ENCODE measurements at places on chromosomes 5 and 9.

GRCh38 chr9:8864545-8864896 is 1064.9 kb upstream of the DMAC1 start:
- H3K36me3 ChIP-seq, result no peaks in the 10 kb centered on the region
- no peak overlapping the region for H3K27ac ChIP-seq
- no peaks in the 10 kb centered on the region for H3K4me1 ChIP-seq
- no peaks in the 10 kb centered on the region for H3K27me3 ChIP-seq
- H3K4me3 ChIP-seq, result no peak overlapping the region

DNA sequence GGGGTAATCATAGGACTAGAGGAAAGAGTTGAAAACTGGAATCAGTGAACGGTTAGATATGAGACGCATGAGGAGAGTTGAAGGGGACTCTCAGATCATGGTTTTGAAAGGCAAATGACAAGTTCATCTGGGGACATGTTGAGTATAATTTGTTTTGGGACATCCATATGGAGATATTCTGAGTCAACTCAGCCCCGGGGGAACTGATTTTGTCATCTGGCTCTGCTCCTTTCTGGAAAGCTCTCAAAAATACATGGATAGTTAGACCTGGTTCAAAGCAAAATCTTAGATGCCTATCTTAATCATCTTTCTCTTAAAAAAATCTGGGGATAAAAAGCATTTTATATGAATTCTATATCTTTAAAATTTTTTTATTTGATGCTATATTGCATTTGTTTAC is 161.2 kb downstream of the SNX18 start:
- H3K27ac ChIP-seq, result no peak overlapping the region
- H3K4me1 ChIP-seq, result peaks cover 10% of the 10 kb centered on the region

GRCh38 chr9:14318361-14318760 is 4.4 kb upstream of the NFIB start:
- no peaks in the 10 kb centered on the region for H3K36me3 ChIP-seq
- H3K4me3 ChIP-seq, result peak overlapping the region; percentile 8
- H3K27ac ChIP-seq, result peak overlapping the region; percentile 93

- no peak overlapping the region for H3K4me3 ChIP-seq
- no peaks in the 10 kb centered on the region for H3K4me1 ChIP-seq
- H3K27ac ChIP-seq, result no peak overlapping the region
- H3K36me3 ChIP-seq, result peaks cover 47% of the 10 kb centered on the region
Observed at GRCh38 chr9:93648181-93648580, 71.8 kb downstream of the PHF2 start.

DNA sequence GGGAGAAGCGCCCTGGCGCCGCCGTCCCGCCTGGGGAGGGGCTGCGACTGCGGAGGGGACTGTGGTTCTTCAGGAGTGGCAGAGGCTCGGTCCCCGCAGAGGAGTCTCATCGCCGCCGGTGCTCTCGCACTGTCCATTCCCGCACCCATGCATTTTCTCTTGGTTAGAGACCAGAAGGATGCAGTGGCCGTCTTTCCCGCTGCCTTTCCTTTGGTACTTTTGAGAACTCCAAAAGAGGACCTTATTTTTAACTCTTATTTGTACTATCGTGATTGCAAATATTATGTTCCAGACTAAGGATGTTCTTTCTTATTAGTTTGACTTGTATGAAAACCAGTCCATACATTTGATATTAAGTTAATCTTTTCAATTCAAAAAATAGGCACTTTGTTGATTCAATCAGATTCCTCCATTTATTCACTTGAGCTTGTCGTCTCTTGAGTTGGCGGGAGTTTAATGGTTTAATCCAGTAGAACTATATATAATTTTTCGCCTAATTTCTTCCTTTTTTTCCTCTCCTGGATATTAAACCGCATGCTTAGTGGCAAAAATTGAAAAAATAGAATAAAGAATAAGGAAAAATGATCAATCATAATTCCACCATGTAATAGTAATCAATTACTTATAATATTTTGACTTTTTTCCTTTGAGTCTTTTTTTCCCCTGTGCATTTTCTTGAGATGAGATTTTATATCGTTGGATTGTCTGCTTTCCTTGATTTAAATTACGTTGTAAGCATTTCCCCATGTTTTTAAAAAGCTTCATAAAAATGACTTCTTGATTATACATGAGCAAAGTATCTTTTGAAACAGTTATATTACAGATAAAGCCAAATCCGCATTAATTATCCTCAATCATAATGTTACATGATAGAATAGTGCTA is 861 bp downstream of the ZFYVE16 start:
- DNase-seq, result no peak
- H3K36me3 ChIP-seq, result no peaks in the 10 kb centered on the region
- no peaks in the 10 kb centered on the region for H3K27me3 ChIP-seq
- H3K4me3 ChIP-seq, result peak overlapping the region; percentile 78
- peak overlapping the region; percentile 96 for H3K27ac ChIP-seq

DNA sequence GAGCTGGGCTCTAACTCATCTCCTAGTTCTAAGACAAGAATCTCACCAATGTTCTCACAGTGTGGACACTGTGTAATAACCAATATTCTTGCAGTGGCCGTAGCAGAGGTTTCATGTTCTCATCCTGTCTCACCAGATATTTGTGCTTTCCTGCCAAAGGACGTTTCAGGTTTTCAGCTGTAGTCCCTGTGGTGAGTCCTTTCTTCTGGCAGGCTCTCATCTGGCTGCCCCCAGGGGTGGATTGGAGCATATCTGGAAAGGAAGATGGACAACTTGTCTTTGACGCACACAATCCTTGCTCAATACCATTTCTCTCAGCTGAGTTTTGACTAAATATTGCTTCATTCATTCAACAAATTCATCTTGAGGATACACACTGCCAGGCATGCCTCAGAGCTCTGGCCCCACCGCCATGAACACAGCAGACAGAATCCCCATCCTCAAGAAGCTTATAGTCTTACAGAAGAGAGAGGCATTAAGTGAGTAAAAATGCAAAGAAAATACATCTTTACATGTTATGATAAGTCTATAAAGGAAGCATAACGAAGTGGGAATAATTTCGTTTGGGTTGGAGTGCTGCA is 33.8 kb upstream of the NEURL1B start:
- peak overlapping the region; percentile 26 for H3K27ac ChIP-seq
- H3K27me3 ChIP-seq, result no peaks in the 10 kb centered on the region
- H3K4me3 ChIP-seq, result no peak overlapping the region
- no peaks in the 10 kb centered on the region for H3K36me3 ChIP-seq
- no peak for DNase-seq

- peak overlapping the region; percentile 60 for H3K27ac ChIP-seq
- H3K4me3 ChIP-seq, result peak overlapping the region; percentile 19
- H3K27me3 ChIP-seq, result no peaks in the 10 kb centered on the region
Observed at GRCh38 chr9:14272927-14273528, 40.9 kb downstream of the NFIB start.

GRCh38 chr9:98783518-98784226 is 12.7 kb downstream of the ANKS6 start:
- H3K36me3 ChIP-seq, result peaks cover 65% of the 10 kb centered on the region
- peak; percentile 64 for DNase-seq
- H3K4me1 ChIP-seq, result no peaks in the 10 kb centered on the region
- no peak overlapping the region for H3K4me3 ChIP-seq
- H3K27me3 ChIP-seq, result no peaks in the 10 kb centered on the region
- no peak overlapping the region for H3K27ac ChIP-seq

GRCh38 chr9:14395317-14396082 is 81.6 kb upstream of the NFIB start:
- H3K4me1 ChIP-seq, result peaks cover 5% of the 10 kb centered on the region
- no peak overlapping the region for H3K27ac ChIP-seq
- H3K4me3 ChIP-seq, result no peak overlapping the region
- DNase-seq, result no peak
- H3K27me3 ChIP-seq, result no peaks in the 10 kb centered on the region
- H3K36me3 ChIP-seq, result no peaks in the 10 kb centered on the region

DNA sequence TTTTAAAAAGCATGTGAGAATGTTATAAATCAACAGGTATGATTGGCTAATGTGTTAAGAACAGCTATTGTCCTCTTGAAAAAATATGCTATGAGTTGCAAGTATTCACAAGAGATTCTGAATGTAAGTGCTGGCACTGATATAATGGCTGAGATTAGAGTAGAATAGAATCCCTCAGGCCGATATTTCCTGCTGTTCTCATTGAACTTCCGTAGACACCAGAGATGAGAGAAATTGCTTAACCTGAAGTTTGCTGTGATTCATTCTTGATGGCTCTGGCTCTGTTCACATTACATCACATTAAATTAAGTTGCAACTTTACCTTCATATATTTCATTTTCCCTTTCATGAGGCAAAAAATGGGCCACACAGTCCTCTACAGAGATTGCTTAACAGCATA is 114.5 kb downstream of the BAAT start:
- no peak overlapping the region for H3K4me3 ChIP-seq
- H3K27me3 ChIP-seq, result no peaks in the 10 kb centered on the region
- no peak for DNase-seq
- H3K4me1 ChIP-seq, result no peaks in the 10 kb centered on the region
- no peaks in the 10 kb centered on the region for H3K36me3 ChIP-seq

DNA sequence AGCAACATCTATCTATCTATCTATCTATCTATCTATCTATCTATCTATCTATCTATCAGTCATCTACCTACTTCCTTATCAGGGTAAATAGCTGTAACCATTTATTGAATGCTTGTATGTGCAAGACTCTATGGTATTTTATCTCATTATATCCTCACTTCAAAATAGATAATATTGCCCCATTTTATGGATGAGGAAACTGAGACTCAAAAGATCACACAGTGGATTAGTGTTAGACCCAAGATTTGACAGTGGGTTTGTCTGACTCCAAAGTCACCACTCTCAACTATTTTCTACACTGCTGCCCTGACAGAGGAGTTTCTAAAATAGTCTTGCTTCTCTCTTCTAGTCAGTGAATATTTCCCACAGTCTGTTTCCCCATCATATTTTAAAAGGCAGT is 94.3 kb upstream of the NR3C1 start:
- no peaks in the 10 kb centered on the region for H3K27me3 ChIP-seq
- H3K36me3 ChIP-seq, result no peaks in the 10 kb centered on the region
- DNase-seq, result no peak
- H3K27ac ChIP-seq, result no peak overlapping the region
- no peak overlapping the region for H3K4me3 ChIP-seq
- H3K4me1 ChIP-seq, result peaks cover 20% of the 10 kb centered on the region

- no peaks in the 10 kb centered on the region for H3K36me3 ChIP-seq
- DNase-seq, result no peak
- peak overlapping the region; percentile 3 for H3K4me3 ChIP-seq
- H3K27me3 ChIP-seq, result no peaks in the 10 kb centered on the region
Observed at GRCh38 chr9:95189251-95190098, 128.0 kb downstream of the FANCC start.

DNA sequence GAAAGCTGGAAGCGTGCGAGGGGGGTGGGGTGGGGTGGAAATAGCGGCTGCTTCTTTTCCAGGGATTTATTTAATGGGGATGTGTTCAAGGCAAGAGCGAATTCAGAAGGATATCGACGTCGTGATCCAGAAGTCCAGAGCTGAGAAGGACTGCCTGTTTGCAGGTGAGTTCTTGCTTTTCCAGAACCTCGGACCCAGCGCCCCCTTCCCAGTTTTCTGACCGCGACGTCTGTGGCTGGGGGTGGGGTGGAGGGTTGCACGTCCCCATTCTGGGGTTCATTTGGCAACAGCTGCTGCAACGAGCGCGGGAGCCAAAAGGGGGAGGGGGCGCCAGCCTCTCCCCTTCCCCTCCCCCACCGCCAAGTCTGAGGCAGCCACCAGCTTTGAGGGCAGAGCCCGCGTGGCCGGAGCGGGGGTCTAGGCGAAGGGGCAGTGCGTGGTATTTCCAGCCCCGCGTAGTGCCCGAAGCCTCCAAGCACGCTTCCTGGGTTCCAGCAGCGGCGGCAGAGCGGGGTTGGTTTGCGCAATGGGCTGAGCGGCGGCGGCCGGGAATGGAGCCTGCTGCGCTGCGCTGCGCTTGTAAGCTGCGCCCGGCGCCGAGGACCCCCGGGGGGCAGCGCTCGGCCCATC is 701 bp downstream of the PARP8 start:
- no peak for DNase-seq
- no peaks in the 10 kb centered on the region for H3K36me3 ChIP-seq
- H3K4me3 ChIP-seq, result peak overlapping the region; percentile 71
- H3K27ac ChIP-seq, result peak overlapping the region; percentile 72
- no peaks in the 10 kb centered on the region for H3K27me3 ChIP-seq
- no peaks in the 10 kb centered on the region for H3K4me1 ChIP-seq

DNA sequence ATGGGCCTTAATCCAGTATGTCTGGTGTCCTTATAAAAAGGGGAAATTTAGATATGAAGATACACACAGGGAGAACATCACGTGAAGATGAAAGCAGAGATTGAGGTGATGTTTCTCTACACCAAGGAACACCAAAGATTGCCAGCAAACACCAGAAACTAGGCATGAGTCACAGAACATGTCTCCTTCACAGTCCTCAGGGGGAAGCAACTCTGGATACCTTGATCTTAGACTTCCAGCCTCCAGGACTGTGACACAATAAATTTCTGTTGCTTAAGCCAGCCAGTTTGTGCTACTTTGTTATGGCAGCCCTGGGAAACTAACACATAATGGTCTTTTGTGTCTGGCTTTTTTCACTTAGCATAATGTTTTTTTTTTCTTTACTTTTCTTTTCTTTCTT is 41.2 kb upstream of the STRBP start:
- DNase-seq, result no peak
- H3K27ac ChIP-seq, result no peak overlapping the region
- H3K27me3 ChIP-seq, result no peaks in the 10 kb centered on the region

GRCh38 chr5:176396330-176396729 is 7.8 kb downstream of the HIGD2A start:
- H3K27me3 ChIP-seq, result no peaks in the 10 kb centered on the region
- H3K4me1 ChIP-seq, result peaks cover 13% of the 10 kb centered on the region
- DNase-seq, result no peak
- peaks cover 74% of the 10 kb centered on the region for H3K36me3 ChIP-seq
